Neuronal stem cell (in vitro differentiated cells): ENCODE measurements at places on chromosomes 5 and 9.

GRCh38 chr5:1961304-1961946 is 78.7 kb upstream of the IRX4 start:
- H3K27ac ChIP-seq, result no peak overlapping the region
- DNase-seq, result no peak
- no peak overlapping the region for H3K4me3 ChIP-seq
- no peaks in the 10 kb centered on the region for H3K4me1 ChIP-seq

- no peak overlapping the region for H3K4me3 ChIP-seq
- H3K27me3 ChIP-seq, result no peaks in the 10 kb centered on the region
- no peaks in the 10 kb centered on the region for H3K4me1 ChIP-seq
- no peaks in the 10 kb centered on the region for H3K36me3 ChIP-seq
Measured at GRCh38 chr9:90965226-90966030, 163.8 kb downstream of the SYK start.

DNA sequence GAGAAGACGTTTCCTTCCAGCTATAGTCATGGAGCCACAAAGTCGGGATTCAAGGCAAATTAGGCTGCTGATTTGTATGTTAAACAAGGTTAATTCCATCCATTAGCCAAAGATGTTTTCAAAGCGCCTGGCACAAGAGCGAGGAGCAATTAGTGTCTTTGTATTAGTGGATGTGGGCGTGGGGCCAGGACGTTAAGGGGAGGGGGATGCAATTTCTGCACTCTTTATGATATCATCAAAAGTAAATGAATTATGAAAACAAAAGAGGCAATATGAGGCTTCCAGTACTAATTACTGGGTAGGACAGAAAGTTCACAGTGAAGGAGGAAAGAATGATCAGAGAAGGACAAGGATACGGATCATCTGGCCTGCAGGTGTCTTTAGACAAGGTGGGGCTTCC is 230.9 kb upstream of the MSX2 start:
- no peaks in the 10 kb centered on the region for H3K36me3 ChIP-seq
- H3K27ac ChIP-seq, result no peak overlapping the region
- DNase-seq, result no peak
- no peaks in the 10 kb centered on the region for H3K27me3 ChIP-seq

DNA sequence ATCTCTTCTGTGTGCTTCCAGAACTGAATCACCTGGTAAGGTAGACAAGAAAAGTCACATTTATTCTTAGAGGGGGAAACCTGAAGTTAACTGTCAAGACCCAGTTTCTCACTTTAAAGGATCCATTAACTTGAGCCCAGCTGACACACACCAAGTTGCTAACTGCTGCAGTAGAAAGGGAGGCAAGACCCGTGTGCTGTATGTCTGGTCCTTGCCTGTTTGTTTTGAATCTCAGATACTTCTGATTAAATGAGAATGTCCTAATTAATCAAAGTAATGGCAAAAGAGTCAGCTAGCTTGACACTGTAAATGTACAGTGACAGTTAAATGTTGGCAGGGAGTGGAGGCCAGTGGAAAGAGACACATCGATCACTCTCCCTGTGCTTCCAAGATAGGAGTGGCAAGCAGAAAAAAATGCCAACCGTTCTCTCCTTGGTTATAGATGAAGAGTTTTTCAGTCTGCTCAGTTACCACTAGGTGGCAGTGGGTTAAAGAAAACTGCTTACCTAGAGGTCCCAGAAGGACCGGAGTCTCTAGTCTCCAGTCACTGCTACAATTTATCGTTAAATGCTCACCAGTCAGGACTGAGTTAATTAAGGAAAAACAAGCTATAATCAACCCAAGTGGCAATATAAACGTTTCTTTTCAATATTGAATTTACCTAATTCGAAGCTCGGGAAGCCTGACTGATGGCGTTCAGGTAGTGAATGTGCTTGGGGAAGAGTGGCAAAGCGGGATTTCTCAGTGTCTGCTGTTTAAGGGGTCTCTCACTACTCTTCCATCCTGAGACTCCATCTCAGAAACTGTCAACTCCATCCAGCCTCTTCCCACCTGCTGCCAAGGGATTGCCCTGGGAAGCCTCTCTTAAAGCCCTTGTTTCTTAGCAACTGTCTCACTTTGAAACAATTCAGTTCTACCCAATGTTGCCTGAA is 18.4 kb downstream of the LSM11 start:
- no peak overlapping the region for H3K27ac ChIP-seq
- H3K27me3 ChIP-seq, result no peaks in the 10 kb centered on the region
- H3K36me3 ChIP-seq, result peaks cover 1% of the 10 kb centered on the region
- H3K4me1 ChIP-seq, result no peaks in the 10 kb centered on the region
- no peak overlapping the region for H3K4me3 ChIP-seq

DNA sequence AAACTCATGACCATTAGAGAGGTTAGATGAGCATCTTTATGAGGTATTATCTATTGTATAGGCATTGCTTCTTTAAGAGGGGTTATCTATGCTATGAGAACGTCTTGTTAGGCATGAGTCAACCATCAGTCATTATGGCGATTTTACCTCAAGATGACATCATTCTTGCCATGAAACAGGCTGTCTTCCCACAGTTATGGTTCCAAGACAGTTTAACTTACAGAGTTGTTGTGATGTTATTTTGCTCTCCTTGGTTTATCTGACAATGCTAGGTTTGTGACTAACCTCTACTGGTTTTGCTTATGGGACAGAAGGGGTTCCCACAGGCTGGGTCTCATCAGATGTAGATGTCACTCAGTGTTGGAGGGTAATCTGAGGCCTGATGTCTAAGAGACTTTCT is 1864.7 kb upstream of the ACO1 start:
- no peak overlapping the region for H3K27ac ChIP-seq
- no peak for DNase-seq

DNA sequence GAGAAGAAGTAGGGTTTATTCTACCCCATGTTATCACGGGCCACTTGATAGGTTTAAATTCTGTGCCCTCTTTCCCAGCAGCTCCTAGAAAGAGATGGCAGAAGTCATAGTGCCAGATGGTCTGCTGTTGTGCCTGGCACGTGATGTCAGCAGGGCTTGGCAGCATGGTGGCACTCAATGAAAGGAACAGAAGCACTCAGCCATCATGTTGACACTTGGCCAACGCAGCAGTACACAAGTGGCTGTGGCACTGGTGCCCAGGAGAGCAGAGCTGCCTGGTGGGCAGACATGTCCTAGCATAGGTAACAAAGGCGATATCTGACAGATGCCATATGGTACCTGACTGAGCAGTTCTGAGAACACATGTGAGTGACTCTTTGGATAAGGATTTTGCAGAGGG is 796.4 kb upstream of the ACO1 start:
- no peaks in the 10 kb centered on the region for H3K36me3 ChIP-seq
- no peaks in the 10 kb centered on the region for H3K4me1 ChIP-seq
- no peaks in the 10 kb centered on the region for H3K27me3 ChIP-seq
- H3K4me3 ChIP-seq, result no peak overlapping the region
- DNase-seq, result no peak

DNA sequence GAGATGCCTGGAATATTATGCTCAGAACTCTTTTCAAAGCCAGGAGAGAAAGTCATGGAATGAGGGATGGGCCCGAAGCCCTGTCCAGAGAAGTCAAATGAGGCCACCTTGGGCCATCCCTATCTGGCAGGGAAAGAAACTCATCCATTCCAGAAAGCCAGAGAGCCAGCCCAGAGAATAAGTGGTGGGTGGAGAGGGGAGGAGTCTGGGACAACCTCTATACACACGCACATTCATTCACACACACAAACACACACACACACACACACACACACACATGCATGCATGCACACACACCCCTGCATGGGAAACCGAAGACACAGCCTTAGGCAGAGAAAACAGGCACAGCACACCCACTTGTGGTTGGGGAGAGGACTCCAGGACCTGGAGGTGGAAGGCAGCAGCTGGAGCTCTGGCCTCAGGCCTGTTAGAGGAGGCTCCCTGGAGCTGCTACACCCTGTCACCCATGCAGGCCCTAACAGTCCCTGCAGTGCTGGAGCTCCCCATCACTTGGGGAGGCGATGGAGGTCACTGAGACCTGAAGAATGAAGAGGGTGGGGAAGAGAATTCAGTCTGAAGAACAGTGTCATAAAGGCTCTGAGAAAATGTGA is 38.0 kb downstream of the TGFBI start:
- H3K27me3 ChIP-seq, result no peaks in the 10 kb centered on the region
- no peak for DNase-seq
- H3K4me3 ChIP-seq, result no peak overlapping the region
- no peak overlapping the region for H3K27ac ChIP-seq
- no peaks in the 10 kb centered on the region for H3K4me1 ChIP-seq

- no peaks in the 10 kb centered on the region for H3K4me1 ChIP-seq
- H3K36me3 ChIP-seq, result no peaks in the 10 kb centered on the region
- H3K27me3 ChIP-seq, result no peaks in the 10 kb centered on the region
- DNase-seq, result no peak
- H3K27ac ChIP-seq, result no peak overlapping the region
Measured at GRCh38 chr5:160542281-160542680, 120.6 kb downstream of the PTTG1 start.

DNA sequence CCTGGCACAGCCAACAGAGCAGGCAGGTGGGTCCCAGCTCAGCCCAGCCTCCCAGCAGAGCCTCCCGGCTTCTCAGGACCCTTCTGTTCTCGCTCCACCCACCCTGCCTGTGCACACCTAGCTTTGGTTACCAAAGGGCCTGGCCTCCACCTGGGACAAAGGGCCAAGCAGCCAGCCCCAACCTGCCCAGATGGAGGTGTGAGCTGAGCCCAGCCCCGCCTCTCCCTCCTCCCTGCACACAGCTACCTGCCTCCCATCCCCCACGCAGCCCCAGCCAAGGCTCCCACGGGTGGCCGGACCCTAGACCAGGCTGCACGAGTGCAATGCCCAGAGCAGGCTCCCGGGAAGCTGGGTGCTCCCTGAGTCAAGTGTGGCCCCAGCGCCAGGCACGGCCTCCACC is 5.6 kb downstream of the TPRN start:
- peaks cover 15% of the 10 kb centered on the region for H3K4me1 ChIP-seq
- H3K36me3 ChIP-seq, result peaks cover 25% of the 10 kb centered on the region
- no peak overlapping the region for H3K27ac ChIP-seq

- H3K36me3 ChIP-seq, result peaks cover 63% of the 10 kb centered on the region
- H3K27ac ChIP-seq, result no peak overlapping the region
- DNase-seq, result no peak
Measured at GRCh38 chr9:125929846-125930245, 182.7 kb downstream of the PBX3 start.
